ENCODE measurements at places on chromosomes 4 and X. TPM values are rescaled to one million over a fixed set of nuclear protein-coding genes. Genes with fewer than 3 reads are reported as not detected.

The TEX28 gene
- not detected for total RNA-seq

The SLC10A4 gene
- total RNA-seq: not detected

GRCh38 chrX:107384397-107385105 lies 64.9 kb upstream of the FRMPD3 start:
- DNase-seq: no peak

GRCh38 chr4:81466841-81467671 lies 4.7 kb downstream of the RASGEF1B start:
- DNase-seq: peak; percentile 40

GRCh38 chr4:142121448-142122350 lies 485.3 kb downstream of the IL15 start:
- DNase-seq: no peak

- DNase-seq: no peak
These were observed 56.3 kb upstream of the SHOX start for GRCh38 chrX:574251-574650.

- no peak for DNase-seq
These were observed 3.6 kb downstream of the ARAF start for GRCh38 chrX:47564438-47565085.

- no peak for DNase-seq
These were observed 1.8 kb downstream of the FTHL17 start for GRCh38 chrX:31070057-31070468.

GRCh38 chr4:37601531-37601930 lies 84.6 kb downstream of the RELL1 start:
- DNase-seq: no peak

- DNase-seq: peak; percentile 21
These were observed 204.7 kb upstream of the S100G start for GRCh38 chrX:16445166-16445752.

DNA sequence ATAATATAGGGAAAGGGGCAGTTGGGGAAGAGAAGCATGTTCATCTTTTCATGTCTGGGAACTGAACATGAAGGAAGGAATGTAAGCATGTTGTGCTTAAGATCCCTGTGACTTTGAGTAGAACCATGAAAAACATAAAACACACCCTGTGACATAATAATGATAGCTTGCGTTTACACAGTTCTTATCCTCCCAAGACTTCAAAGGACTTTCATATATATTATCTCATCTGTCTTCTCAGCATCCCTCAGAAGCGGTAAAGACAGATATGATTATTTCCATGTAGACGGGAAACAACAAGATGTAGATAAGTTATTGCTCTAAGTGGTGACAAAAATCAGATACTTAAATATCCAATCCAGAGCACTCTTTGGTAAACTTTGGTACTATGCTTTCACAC lies 3.3 kb upstream of the SH3RF1 start:
- DNase-seq: no peak

DNA sequence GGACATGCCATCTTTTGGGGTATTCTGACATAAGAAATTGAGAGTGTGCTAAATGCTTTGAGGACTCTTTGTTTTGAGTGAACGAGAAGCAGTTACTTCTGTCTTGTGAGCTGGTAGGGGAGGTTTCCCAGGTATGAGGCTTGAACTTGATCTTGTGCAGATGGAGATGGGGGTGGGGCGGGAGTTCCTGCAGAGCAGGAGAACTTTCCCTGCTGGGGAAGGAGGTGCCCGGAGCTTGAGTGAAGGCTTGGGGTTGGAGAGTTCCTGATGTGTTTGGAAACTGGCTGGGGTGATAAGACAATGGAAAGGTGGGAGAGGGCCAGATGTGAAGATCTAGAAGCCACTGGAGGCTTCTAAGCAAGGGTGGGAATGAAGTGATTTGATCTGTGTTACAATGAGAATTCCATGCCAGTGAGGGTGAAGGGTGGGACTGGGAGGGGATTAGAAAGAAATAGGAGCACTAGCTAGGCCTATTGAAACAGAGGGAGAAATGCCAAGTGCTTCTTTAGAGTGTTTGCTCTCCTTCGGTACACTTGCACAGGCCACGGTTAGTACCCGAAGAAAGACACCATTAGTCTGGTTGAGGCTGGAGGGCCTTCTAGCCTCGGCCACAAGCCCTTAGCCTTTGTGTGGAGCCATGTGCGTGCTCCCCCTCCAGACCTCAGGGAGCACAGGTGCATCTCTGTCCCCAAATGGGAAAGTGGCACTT lies 103.5 kb upstream of the STOX2 start:
- no peak for DNase-seq

DNA sequence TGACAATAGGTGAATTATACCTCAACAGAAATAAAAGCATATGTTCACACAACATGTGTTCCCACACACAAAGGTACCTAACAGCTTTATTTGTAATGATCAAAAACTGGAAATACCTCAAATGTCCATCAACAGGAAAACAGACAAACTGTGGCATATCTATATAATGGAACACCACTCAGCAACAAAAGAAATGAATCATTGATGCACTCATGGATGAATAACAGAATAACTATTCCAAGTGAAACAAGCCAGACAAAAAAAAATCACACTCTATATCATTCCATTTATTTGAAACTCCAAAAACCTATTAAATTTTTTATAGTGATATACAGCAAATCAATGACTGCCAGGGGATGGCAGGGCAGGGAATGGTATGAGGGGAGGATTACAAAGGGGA lies 148.1 kb downstream of the PLS3 start:
- DNase-seq: no peak

- DNase-seq: no peak
These were observed 138.4 kb upstream of the HCCS start for GRCh38 chrX:10972706-10973105.

DNA sequence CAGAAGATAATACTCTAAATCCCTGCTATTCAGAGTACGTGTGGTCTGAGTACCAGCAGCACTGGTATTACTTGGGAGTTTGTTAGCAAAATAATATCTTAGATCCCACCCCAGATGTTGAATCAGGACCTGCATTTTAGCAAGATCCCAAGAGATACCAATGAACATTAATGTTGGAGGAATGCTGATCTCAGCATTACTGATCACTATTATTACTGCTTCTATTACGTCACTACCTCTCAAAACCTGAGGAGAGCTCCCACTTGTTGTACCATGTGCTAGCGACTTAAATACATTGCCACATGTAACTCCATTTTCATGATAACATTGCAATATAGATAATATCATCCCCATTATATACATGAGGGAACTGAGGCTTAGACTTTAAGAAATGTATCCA lies 185.2 kb downstream of the SPRY1 start:
- DNase-seq: no peak

DNA sequence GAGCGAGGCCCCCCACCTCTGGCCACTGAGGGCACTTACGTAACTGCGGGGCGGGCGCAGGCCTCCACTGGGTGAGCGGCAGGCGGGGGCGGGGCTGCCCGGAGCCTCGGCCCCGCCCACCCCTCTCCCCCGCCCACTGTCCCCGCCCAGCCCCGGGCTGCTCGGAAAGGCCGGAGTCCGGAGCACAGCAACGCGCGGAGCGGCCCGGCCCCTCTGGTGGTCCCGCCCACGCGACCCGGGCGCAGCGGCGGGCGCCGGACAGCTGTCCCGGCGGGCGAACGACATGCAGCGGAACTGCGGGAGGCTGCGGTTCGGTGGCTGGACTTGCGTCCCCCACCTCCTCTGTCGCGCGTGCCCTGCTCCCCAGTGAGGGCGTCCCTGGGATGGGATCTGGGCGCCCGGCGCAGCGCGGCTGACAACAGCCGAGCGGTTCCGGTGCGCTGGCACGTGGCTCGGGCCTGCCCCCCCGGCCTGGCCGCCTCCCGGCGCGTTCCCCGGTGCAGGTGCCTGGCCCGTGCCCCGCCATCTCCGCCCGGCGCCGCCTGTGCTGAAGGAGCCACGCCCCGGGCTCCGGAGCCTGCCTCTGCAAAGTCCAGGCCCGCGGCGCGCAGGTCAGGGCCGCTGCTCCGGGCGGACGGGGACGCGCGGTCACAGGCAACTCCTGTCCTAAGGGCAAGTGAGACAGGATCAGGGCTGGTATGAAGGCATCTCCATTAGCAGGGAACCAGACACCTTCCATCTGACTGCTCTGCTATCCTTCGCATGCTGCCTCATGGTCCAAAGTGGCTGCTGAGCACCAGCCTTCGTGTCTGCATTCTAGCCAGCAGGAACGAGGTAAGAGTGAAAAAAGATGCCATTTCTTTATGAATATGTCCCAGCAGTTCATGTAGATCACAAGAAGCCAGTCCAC lies 21.8 kb upstream of the JAKMIP1 start:
- DNase-seq: no peak

- peak; percentile 11 for DNase-seq
These were observed 43.0 kb upstream of the HMX1 start for GRCh38 chr4:8914461-8915171.

Measured in naive thymus-derived CD8-positive, alpha-beta T cell (primary cell).